ENCODE measurements at places on chromosomes 12 and 14. TPM values are rescaled to one million over a fixed set of nuclear protein-coding genes. Genes with fewer than 3 reads are reported as not detected.

TAS2R10 gene
- 0.36 TPM for total RNA-seq

PLEKHG7 gene
- total RNA-seq, result under 0.01 TPM

KCNC2 gene
- total RNA-seq, result not detected

SDSL gene
- total RNA-seq, result 6.3 TPM

RDH11 gene
- 109 TPM for total RNA-seq

STYK1 gene
- 1.1 TPM for total RNA-seq

TMEM229B gene
- total RNA-seq, result not detected

DLST gene
- 63.0 TPM for total RNA-seq

A2M gene
- total RNA-seq, result 0.56 TPM

CPNE6 gene
- not detected for total RNA-seq

LBHD2 gene
- not detected for total RNA-seq

TAS2R42 gene
- total RNA-seq, result not detected
